Transverse colon (tissue), 4 donors: ENCODE measurements at places on chromosomes 16 and 17.

- DNase-seq: peak; percentile 9
Observed at GRCh38 chr17:71866095-71866494, 254.7 kb upstream of the SOX9 start.

DNA sequence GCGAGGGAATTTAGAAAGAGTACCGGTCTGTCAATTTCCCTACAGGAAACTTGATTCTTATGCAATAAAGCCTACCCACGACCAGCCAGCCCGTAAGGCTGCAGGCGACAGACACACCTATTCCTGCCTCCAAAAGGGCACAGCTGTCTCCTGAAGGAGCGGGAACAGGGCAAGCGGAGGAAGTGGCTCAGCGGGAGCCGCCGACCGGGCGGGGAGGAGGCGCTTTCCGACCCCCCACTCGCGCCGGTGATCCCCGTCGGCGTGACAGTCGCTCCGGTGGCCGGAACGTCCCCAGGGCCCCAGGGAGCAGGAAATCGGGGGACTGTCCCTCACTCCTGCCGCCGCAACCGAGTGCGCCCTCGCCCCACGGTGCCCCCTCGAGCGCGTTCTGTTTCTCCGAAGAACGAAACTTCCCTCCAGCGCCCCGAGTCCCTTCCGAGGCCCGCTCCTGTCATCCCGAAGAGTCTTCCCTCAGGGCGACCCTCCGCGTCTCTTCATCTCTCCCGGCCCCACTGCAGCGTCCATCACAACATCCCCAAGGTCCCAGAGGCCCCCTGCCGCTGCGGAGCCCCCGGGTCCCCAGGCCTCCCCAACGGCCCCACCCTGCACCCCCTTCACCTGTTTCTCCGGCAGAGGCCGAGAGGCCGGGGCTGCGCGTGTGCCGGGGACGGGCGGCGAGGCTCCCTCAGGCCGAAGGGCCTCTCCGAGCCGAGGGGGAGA is 421 bp downstream of the STAT3 start:
- peak; percentile 69 for DNase-seq

- no peak for DNase-seq
Observed at GRCh38 chr17:46264456-46265198, 30.3 kb upstream of the LRRC37A start.

GRCh38 chr17:76886395-76886794 is 18.2 kb downstream of the MGAT5B start:
- DNase-seq: no peak

- DNase-seq: no peak
Observed at GRCh38 chr16:27952811-27953210, 110.7 kb downstream of the GSG1L start.

- DNase-seq: no peak
Observed at GRCh38 chr17:9221147-9221921, 200.0 kb downstream of the NTN1 start.

- DNase-seq: peak; percentile 97
Observed at GRCh38 chr17:18183334-18184142, at the start of gene ALKBH5. TSS of gene ALKBH5 (plus strand) at chr17:18183828. CDS start at chr17:18184244, 416 bp downstream.

DNA sequence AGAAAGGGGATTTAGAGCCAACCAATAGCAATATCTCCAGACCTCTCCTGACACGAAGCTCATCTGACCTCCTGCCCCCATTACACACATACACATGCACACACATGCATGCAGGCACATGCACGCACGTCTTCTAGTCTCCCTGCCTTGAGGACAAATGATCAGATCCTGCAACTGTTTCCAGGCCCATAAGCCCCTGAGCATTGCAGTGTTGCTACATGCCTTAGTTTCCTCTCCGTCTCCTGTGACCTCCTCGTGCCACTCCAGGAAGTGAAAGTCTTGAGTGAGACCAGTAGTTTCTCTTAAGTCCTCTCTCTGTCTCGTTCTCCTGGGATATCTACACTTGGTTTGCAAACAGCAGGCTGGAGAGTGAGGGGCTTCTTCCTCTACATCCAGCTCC is 8.2 kb downstream of the CIITA start:
- DNase-seq: no peak

GRCh38 chr16:51120730-51121347 is 30.2 kb downstream of the SALL1 start:
- DNase-seq: no peak

DNA sequence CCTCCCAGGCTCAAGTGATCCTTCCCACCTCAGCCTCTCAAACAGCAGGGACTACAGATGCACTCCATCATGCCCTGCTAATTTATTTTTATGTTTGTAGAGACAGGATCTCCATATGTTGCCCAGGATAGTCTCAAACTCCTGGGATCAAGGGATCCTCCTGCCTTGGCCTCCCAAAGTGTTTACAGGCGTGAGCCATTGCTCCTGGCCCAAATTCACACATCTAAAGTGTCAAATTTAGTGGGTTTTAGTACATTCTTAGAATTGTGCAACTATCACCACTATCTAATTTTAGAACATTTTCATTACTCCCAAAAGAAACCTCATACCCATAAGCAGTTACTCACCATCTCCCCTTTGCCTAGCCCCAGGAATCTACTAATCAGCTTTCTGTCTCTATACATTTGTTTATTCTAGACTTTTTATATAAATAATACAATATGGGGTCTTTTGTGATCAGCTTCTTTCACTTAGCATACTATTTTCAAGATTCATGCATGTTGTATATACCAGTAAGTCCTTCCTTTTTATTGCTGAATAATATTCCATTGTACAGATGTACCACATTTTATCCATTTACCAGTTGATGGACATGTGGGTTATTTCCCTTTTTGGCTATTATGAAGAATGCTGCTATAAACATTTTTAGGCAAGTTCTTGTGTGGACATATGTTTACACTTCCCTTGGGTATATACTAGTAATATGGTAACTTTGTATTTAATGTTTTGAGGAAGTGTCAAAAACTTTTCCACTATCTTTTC is 25.1 kb upstream of the ITGA2B start:
- DNase-seq: no peak

- no peak for DNase-seq
Observed at GRCh38 chr17:65515512-65515911, 45.9 kb downstream of the AXIN2 start.

- no peak for DNase-seq
Observed at GRCh38 chr17:19331134-19331533, 31.4 kb downstream of the B9D1 start.

DNA sequence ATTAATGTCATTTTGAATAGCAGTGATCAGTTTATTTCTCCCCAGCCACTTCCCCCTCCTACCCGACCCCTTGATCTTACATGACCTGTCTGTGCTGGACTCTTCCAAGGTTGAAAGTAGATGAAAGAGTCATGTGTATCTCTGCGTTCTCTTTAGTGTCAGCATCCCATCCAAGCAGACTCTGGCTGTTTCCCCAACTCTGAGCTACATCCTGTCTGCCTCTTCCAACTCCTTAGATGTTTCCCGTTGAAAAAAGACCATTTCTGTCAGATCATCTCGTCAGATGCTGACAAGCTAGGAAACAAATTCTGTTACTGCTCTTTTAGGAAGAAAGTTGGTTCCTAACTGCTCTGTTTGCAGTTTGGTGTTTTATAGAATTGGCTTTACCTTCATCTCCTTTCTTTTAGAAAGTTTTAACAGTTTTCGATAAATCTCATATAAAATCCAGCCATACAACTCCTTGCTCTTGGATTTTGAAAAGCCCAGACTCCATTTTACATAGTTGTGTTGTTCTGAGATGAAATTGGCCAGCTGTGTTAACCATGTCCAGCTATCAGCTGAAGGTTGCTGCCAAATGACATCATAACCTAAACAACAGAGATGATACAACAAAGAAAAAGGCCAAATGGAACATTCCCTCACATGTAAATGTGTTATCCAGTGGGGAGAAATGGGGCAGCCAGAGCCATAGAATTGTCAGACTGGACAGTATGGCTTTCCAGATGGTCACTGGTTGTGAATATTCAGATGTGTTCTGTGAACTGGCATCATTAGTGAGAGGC is 43.5 kb downstream of the CYB561 start:
- DNase-seq: no peak

DNA sequence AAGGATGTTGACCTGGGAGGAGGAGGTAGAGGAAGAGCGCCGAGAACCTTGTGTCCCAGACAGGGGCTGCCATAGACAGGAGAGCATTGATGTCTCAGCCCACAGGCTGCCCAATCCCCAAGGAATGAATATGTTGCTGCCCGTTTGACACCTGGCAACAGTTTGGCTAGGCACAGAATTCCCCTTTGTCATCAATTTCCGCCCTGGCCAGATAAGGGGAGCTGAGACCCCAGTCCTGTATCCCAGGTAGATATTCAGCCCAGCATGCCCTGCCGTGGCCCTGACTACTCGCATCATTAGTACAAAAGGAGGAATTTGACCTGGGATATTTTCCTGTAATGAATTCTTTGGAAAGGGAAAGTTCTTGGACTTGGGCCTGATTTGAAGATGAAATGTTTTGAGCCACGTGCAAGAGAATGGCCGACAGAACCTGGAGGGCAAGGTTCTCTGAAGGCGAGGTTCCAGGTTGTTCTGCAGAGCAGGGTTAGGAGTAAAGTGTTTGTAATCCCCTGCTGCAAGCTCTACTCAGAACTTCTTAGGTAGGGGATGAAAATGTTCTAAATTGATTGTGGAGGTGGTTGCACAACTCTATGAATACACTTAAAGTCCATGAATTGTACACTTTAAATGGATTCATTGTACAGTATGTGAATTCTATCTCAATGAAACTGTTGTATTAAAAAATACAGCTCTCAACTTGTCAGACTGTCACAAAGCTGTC is 108.8 kb downstream of the SOCS1 start:
- no peak for DNase-seq

DNA sequence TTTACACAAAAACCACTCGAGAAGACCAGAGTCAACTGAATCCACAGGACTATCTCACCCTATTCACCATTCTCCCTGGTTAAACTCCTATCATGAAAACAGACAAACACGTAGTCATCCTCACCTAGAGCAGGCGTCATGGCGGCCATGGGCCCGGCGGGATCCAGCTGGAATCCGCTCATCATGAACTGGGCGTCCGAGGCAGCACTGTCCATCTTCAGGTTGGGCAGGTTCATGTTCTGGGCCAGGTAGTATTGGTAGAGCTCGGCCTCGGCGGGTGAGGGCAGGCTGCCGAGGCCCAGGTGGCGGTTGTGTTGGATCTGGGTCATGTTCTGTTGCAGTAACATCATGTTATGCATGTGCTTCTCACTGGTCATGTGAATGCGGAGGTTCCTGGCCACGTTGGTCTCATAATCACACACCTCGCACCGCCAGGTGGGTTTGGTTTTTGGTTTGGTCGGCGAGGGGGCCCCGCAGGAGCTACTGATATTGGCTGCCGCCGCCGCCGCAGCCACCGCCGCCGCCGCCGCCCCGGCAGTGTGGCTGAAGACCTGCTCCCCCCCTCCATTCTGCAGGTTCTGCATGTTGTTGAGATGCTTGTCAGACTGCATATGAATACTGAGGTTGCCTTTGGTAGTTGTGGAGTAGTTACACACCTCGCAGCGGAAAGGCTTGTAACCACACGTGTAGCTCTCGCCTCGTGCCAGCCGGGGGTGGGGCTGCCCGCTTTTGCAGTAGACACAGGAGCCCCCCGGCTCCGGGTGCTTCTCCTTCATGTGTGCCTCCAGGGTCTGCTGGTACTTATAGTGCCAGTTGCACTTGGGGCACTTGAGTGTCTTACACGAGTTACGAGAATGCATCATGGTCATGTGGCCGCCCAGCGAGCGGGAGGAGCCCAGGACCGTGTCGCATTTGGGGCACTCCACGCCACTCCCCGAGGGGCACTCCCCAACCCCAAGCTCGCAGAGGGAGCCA is 90.3 kb downstream of the ZFHX3 start:
- DNase-seq: no peak

DNA sequence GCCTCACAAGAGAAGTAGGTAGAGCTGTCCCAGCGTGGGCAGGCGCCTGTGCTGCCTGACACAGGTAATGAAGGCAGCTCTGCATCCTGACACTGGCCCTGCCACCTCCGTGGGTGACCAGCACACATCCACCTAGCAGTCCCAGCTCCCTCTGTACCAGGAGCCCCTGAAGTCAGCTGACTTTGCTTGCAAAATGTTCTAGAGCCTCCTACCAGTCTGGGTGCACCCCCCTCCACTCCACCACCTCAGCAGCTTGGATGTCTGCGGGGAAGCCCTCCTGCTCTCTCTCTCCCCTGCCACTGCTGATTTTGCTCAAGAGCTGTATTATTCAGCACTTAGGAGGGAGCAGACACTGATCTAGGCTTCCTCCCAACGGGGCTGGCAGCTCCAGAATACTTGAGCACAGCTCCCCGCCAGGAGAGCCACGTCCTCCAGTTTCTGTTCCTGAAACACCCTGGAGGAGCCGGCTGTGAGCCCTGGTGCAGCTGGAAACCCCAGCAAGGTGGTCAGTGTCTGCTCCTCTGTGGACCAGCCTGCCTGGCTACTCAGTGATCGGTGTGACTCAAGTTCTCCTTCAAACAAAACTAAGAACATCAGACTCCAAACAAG is 1.0 kb downstream of the RNF166 start:
- DNase-seq: peak; percentile 44

DNA sequence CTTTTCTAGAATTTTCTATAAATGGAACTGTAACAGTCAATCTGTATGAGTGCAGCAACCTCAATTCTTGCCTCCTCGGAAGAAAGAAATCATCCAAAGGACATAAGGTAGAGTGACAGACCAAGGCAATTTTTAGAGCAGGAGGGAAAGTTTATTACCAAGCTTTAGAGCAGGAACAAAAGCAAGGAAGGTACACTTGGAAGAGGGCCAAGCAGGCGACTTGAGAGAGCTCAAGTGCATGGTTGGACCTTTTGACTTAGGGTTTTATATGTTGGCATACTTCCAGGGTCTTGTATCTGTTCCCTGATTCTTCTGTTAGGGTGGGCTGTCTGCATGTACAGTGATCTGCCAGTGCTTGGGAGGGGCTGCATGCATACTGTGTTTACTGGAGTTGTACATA is 50.3 kb downstream of the SCNN1G start:
- DNase-seq: peak; percentile 77

- DNase-seq: no peak
Observed at GRCh38 chr17:34299027-34299426, 13.5 kb downstream of the CCL11 start.

DNA sequence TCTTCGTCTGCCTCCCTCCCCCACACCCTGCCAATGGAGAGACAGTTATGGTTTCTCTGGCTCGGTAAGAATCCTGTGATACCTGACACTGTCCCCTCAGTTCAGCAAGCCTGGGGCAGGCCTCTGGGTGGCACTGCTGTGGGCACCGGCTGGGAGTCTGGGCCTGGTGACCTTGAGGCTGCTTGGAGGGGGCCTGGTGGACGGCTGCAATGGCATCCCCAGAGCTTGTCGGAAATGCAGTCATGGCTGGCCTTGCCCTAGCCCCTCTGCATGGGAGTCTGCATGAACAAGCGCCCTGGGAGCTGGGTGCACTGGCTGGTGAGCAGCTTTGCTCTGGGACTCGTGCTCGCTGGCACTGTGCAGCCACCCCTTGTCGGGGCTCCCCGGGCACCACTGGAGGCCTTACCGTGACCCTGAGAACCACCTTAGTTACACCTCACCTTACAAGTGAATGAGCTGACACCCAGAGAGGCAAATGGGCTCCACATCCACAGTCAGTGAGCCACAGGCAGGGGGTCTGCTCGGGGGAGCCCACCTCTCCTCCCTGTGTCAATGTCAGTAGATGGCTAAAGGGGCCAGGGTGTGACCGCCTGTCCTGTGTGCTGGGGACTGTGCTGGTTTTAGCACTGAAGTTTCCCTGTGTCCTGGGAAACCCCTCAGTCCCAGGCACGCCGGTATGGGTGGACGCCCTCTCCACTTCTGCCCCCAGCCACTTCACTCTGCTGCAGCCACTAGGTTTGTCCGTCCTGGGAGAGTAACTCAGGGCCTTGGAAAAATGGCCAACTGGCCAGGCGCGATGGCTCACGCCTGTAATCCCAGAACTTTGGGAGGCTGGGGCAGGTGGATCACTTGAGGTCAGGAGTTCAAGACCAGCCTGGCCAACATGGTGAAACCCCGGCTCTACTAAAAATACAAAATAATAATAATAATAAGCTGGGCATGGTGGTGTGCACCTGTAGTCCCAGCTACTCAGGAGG is 1.4 kb downstream of the LGALS3BP start:
- no peak for DNase-seq
